ENCODE measurements at places on chromosomes 3 and 15.

- no peak for DNase-seq
Observed at GRCh38 chr3:188286087-188286513, 132.1 kb downstream of the LPP start.

GRCh38 chr3:186307594-186308221 is 54.3 kb downstream of the DGKG start:
- no peak for DNase-seq

DNA sequence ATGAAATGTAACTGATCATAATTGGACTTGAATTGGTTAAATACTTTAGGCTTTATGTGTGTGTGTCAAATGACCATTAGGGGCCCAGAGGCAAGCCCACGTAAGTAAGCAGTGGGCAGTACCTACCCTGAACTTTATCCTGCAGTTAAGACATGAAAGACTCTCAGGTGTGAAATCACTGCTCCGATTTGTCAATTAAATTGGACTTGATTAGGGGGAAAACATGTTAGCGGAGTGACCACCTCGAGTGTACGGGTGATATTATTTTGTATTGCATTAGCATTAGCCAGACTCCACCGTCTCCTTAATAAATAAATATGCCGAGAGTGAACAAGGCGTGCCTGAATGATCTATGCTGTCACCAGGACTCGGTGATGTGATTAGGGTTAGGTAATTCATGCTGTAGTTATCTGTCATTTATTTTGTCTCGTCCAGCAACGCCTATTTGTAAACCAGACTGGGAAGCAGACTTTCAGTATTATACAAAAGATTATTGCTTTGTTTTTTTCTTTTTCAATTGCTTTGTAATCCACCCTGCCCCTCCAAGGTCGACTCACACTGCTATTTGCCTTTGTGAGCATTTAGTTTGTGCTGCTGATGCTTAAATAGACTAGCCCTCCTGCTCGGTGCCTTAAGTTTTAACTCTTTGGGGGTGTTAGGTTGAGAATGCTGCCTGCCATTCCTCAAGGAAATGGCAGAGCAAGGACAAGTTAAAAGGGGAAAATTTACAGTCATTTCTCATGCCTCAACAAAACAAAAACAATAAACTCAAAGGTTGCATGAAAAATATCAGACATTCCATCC is 1.8 kb downstream of the RBMS3 start:
- DNase-seq: no peak

DNA sequence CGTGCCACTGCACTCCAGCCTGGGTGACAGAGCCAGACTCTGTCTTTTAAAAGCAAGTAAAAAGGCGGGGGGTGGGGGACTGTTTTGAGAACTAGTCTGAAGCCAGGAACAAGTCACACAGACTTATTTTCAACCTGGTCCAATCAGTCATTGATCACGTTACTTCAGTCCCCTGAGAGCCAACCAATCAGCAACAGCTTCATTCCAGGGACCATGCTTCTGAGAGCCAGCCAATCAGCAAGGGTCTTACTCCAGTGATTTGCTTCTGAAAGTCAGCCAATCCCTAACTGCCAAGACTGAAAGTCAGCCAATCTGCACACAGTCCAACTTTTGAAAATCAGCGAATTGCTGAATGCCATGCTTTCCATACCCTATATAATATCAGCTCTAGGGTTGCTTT is 48.6 kb upstream of the C15orf39 start:
- DNase-seq: peak; percentile 56

GRCh38 chr15:89978914-89979313 is 22.2 kb upstream of the ZNF710 start:
- no peak for DNase-seq

- DNase-seq: no peak
Observed at GRCh38 chr15:77650265-77650664, 17.6 kb upstream of the LINGO1 start.

DNA sequence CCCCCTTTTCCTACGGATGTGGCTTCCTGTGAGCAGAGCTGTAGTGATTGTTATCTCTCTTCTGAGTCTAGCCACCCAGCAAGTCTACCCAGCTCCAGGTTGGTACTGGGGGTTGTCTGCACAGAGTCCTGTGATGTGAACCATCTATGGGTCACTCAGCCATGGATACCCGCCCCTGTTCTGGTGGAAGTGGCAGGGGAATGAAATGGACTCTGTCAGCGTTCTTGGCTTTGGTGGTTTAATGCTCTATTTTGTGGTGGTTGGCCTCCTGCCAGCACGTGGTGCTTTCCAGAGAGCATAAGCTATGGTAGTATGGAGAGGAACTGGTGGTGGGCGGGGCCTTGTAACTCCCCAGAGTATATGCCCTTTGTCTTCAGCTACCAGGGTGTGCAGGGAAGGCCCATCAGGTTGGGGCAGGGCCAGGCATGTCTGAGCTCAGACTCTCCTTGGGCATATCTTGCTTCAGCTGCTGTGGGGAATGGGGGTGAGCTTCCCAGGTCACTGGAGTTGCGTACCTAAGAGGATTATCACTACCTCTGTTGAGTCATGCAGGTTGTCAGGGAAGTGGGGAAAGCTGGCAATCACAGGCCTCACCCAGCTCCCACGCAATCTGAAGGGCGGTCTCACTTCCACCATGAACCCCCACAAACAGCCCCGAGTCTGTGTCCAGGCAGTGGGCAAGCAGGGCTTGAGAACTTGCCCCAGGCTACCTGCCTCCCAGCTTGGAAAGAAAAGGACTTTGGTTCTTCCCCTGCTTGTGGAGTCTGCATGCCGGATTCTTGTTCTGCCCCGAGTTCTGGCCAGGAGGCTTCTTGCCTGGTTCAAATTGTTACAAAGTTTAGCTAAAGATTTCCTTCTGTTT is 9.0 kb upstream of the ADGRG7 start:
- no peak for DNase-seq

GRCh38 chr15:93036951-93037819 is 51.8 kb downstream of the RGMA start:
- DNase-seq: peak; percentile 88

DNA sequence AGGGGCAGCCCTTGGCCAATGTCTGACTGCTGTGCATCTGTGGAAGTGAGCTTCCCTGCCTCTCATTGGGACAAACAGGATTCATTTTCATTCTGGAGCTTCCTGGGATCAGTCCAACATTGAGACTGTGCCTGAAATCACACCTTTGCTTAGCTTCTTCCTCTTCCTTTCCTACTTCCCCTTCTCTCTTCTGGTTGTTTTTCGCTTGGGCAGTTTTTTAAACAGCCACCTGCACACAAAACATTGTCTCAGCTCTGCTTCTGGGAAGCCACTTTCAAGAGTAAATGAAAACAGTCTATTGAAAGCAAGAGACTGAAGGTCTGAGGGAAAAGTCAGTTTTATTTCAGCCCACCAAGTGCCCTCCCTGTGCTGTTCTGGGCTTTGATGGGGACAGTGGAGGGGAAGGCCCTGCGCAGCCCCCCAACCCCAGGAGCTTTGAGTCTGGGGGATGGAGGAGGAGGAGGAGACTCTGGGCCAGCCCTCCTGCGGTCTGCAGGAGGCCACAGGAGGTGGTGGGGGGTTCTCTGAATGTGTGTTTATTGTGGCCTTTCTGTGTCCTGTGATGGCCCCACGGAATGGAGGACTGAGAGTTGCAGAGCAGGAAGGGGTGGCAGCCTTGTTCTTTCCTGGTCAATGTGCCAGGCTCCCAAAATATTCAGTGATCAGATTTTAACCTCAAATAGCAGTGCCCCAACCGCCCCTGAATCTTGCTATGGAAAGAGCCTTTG is 7.8 kb upstream of the ISLR2 start:
- DNase-seq: no peak

GRCh38 chr3:58597770-58598310 is 20.6 kb upstream of the FAM107A start:
- DNase-seq: no peak

GRCh38 chr3:52880474-52880873 is 16.9 kb downstream of the STIMATE start:
- DNase-seq: no peak
